ENCODE measurements at places on chromosomes 1 and 21.
A peak's percentile ranks its signal among the peaks of the same experiment; 100 is the strongest.

GRCh38 chr1:174723816-174724215, 275.9 kb upstream of the CACYBP start:
- DNase-seq, result no peak

GRCh38 chr1:241130881-241131280, 226.1 kb downstream of the RGS7 start:
- no peak for DNase-seq

DNA sequence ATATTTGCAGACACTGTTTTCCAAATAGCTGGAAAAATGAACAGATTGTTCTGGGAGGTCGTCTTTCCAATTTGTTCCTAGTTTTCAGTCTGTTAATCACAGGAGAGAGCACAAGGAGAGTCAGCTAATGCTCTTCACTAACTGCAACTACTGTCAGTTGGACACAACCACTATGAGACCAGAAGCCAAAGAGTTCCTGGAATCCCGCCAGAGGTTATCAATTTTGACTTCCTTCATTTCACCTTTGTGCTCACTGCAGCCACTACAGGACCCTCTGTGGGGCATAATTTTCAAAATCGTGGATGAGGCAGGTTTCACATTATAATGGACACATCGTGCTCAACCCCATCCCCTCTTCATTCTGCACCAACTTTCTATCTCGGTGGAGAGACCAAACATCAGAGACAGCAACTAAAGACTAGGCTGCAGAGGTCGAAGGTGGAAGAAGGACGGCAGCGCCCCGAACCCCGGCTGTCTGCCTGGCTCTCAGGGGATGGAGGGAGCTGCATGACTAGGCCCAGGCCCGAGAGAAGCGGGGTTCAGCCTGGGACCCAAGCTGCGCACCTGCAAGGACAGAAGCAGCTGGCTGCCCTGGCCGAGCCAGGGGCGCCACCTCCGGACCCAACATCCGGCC, 602 bp downstream of the KIAA0319L start:
- no peak for DNase-seq

GRCh38 chr1:58929671-58930325, 146.0 kb upstream of the JUN start:
- DNase-seq, result no peak

- DNase-seq, result peak; percentile 5
These were observed 872 bp downstream of the GPBP1L1 start for GRCh38 chr1:45685308-45686014.

- DNase-seq, result no peak
These were observed 126.7 kb downstream of the GDAP2 start for GRCh38 chr1:117802531-117803257.

- DNase-seq, result no peak
These were observed 442.1 kb upstream of the NR5A2 start for GRCh38 chr1:199585392-199585791.

DNA sequence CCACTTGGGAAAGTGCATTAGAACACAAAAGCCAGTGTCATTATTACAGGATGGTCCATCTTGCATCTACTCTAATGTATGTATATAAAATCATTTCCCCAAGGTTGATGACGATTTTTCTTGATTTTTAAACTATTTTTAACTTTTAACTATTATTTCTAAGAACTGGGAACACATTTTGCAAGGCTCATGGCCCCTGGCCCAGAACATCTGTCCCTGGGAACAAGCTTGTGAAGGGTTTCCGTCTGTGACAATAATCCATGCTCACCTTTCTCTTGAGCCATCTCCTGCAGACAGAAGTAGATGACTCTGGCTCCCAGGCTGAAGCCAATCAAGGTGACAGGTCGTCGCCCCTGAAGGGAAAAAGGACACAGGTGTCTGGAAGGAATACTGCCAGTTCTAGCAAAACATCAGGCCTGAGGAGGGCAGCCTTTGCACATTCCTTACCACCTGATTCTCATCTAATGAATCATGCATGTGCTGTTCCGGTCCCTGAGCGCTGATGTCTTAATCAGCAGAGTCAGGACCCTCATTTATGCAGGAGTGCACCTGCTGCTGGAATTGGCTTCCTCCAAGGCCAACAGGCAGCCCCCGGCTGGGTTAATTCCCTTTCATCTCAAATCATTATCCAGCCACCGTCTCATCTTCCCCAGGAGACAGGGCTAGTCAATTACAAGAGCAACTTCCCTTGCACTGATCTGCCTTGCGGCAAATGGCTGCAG, 62.5 kb downstream of the TMCO4 start:
- DNase-seq, result no peak

DNA sequence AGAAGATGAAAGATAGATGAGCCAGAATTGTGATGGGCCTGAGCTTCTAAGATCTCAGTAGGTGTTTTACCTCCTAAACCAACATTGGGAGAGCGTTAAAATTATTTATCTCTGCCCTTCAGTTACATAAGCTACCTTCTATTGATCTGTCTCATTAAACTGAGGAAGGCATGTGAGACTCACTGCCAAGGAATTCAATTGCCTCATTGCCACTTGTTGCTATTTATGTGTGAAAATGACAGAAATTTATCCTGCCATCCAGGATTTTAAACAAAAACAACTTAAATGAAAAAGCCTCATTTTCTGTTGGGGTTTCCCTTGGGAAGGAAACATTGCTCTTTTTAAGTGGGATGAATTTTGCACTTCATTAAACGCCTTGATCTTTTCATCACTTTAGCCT, 78.7 kb upstream of the RUNX1 start:
- DNase-seq, result no peak

Measured in GM12891 (cell line).